ENCODE measurements at places on chromosomes 5 and 9.

DNA sequence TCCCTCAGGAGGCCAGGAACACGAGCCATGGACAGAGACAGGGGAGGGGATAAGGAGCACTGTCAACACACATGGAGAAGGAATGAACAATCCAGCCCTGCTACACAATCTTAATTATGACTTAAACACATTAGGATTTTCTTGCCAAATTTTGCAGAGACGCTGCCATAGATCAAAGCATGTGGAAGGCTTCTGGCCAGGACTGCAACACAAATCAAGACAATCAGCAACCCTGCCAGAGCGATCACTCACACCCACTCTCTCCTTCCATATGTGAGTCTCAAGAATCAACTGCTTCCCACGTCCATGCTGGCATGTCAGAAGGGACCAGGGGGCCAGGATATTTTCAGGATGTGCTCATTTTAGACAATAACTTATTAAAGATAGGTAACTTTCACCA is 85.6 kb downstream of the ROR2 start:
- no peak for DNase-seq

DNA sequence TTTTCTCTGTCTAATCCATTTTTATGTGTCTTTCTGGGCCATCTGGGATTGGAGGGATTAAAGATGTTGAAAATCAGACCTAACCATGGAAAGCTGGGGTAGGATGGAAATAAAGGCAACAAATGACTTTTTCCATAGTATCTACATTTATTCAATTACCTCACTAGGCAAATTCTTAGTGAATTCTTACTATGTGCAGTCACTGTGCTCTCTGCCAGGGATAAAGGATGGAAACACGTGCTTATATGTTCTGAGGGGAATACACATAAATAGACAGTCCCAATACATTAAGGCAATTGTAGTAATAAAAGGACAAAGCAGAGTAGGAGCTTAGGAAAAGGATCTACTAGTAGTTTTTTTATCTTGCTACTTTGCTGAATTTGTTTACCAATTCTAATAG is 214.2 kb downstream of the PRR16 start:
- DNase-seq, result no peak

- DNase-seq, result no peak
Observed at GRCh38 chr5:159403906-159404681, 73.8 kb upstream of the IL12B start.

- no peak for DNase-seq
Observed at GRCh38 chr9:131657456-131657855, 82.4 kb downstream of the RAPGEF1 start.

GRCh38 chr5:119347574-119347973 is 8.2 kb upstream of the TNFAIP8 start:
- DNase-seq, result no peak

DNA sequence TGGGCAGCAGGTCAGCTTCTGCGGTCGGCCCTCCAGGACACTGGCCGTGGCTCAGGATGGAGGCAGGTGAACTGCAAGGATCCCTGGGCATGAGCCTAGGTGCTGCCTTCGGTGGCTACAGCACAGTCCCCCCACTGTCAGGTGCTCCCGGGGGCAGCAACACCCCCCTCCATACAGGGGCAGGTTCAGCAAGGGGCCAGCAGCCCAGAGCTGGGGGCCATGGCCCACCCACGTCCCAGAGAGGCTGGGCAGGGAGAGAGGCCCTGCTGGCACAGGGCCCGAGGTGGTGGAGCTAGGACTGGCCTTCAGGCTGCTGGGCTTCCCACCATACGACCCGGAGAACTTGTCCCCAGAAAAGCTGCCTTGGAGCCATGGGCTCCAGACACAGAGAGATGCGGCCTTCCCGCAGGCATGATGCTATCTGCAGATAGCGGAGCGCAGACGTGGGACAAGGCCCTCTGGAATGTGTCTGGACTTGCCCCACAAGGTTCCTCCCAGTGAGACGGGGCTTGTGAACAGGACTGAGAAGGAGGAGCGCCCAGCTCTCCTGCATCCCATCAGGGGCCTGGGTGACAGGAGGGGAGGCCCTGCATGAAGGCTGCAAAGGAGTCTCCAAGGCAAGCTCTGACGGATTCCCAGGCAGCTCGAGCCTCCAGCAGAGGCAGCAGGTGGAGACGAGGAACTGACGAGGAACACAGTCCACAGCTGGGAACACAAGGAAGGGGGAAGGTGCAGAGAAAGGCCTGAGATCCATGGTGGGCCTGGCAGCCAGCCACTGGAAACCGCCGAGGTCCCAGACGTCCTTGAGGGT is 111.1 kb downstream of the VAV2 start:
- DNase-seq, result no peak

- DNase-seq, result peak; percentile 70
Observed at GRCh38 chr9:94799578-94800264, 73.2 kb downstream of the AOPEP start.

DNA sequence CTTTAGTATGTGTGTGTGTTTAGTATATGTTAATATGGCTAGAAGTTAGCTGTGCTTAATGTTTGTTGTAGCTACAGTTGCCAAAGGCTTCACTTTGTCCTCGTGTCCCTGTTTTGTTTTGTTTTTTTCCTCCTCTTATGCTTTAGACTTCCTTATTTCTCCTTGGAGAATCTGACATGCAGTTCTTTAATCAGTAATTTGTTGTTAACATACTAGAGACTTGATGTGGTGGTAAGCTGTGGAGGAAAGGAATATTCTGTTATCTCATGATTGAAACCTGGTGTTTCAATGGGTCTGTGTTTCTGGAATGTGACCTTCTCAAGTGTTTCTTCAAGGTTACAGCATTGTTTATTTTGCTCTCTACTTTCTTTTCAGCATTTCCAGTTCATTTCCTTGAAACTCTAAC is 515.6 kb upstream of the ST8SIA4 start:
- DNase-seq, result no peak

GRCh38 chr5:177447066-177447610 is 524 bp downstream of the PRR7 start:
- peak; percentile 54 for DNase-seq

DNA sequence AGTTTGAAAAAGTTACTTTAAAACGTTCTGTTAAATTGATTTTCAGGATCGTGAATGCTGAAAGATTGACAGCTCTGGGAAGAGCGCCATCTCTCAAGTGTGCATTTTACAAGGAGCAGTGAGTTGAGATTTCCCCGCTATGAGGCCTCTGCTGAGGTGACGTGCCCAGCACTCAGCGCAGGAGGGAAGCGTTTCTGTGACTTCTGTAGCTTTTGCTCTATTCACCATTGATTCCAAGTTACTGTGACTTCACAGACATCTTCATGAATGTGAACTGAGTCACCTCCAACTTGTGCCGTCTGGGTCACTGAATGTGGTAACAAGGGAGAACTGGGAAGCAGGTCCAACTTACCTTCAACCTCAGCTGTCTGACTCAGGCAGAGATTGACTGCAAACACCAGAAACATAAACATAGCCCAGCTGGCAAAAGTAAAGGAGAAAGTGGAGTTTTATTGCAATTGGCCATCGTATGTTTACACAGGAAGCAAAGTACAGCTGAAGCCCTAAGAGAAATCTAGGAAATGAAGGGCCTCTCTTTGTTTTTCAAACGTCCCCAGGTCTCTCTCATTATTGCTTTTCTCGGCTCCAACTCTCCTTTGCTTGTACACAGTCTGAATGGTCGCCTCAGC is 428.8 kb upstream of the CLINT1 start:
- DNase-seq, result no peak

DNA sequence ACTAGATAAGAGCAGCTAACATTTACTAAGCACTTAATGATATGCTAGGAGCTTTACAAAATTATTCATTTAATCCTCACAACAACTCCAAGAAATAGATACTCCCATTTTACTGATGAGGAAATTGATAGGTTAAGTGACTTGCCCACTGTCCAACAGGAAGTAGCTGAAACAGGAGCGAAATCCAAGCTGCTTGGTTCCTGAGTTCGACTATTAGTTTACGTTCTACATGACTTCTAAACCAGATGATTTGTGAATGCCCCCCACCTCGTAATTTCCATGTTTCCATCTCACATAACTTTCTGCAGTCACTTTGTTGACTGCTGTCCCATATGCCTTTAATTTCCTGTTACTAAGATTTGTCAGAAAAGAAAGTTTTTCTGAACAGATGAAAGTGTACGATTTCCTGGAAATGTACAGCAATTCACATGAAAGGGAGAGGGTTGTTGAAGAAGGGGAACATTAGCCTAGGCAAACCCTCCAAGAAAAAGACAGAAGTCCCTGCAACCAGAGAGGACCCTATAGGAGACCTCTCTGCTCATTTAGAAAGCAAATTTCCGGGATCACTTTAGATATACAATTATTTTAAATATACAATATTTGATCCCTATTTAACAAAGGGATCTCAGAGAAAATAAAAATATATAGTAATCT is 279.1 kb upstream of the EFNA5 start:
- DNase-seq, result no peak

- DNase-seq, result no peak
Observed at GRCh38 chr9:84140535-84141101, 160.0 kb downstream of the RMI1 start.

DNA sequence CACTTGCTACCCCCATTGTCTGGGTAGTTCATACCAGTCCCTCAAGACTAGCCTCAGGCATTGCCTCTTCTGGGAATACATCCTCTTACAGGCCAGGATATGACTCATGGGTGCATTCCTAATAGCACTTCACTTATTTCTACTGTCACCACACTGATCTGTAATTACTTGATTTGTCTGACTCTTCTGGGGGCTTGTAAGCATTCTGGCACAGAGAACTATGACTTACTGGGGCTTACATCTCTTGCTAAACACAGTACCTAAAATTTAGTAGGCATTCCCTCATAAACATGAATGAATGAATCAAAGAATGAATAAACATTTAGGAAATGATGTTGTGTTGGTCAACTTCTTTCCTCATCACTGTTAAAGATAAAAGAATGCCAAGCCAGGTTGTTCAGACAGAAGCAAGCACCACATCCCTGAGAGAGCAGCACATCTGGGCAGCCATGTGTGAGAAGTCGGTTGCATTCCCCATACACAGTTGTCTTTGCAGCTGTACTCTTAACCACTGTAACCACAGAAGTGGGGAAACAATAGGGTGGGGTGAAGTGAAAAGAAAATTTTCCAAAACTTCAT is 27.6 kb downstream of the IL7R start:
- DNase-seq, result peak; percentile 46

DNA sequence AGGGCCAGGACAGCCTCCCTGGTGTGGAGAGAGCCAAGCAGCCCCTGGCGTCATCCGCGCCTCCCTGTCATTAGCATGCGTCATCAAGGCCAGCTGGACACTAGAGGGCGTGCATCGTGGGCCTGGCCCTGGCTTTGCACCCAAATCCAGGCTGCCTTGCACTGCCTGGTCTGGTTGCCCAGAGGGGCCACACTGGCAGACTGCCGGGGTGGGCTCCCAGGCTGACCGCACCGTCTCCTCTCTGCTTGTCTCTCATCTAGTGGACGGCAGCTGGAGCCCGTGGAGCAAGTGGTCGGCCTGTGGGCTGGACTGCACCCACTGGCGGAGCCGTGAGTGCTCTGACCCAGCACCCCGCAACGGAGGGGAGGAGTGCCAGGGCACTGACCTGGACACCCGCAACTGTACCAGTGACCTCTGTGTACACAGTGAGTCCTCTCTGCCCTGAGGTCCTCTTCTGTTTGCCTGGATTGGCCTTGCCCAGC is 29.0 kb downstream of the HK3 start:
- peak; percentile 8 for DNase-seq

- no peak for DNase-seq
Observed at GRCh38 chr5:1097381-1097987, 14.4 kb downstream of the SLC12A7 start.

DNA sequence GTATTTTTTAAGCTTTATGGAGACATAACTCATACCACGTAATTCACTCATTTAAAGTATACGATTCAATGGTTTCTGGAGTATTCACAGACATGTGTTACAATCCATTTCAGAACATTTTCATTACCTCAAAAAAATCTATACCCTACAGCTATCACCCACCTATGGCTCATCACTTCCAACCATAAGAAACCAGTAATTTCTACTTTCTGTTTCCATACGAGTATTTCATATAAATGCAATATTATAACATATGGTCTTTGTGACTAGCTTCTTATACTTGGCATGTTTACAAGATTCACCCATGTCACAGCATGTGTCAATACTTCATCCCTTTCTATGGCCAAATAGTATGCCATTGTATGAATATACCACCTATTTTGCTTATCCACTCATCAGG is 18.8 kb downstream of the UBQLN1 start:
- DNase-seq, result no peak

DNA sequence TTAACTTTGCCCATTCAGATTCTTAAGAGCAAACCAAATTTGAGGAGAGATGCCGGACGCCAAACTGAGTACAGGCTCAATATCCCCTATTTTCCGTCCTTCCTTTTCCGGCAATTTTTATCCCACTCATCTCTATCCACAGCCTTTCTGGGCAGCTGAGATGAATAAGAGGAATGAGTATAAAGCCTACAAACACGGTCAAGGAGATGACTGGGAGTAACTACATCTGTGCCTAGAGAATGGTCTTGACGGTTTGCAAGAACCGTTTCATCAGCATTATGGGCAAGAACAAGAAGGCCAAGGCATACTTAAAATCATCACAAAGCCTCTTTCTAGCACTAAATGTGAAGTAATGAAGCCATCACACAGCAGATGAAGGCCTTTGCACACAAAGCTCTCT is 227.3 kb downstream of the DCP2 start:
- no peak for DNase-seq

Measured in LoVo (cell line).